A673 (cell line): ENCODE measurements at places on chromosomes 2 and 18. TPM values are rescaled to one million over a fixed set of nuclear protein-coding genes. Genes with fewer than 3 reads are reported as not detected.

DNA sequence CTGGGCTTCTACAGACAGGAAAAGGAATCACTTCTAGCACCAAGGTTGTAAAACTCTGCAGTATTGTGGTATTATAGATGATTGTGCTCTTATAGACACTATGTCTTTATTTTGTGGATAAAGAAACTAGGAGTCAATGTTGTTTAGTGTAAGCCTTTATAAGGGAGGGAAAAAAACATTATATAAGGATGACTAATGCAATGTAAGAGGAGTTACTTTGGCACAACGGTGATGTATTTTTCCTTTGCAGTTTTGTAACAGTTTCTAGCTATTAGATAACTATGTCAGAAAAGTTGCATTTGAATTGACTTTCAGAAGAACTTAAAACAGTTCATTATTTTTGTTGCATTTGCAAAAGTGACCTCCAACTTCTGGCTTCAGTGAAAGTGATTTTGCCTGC lies 545.4 kb downstream of the CCDC85A start:
- H3K4me1 ChIP-seq = no peaks in the 10 kb centered on the region
- DNase-seq = no peak
- H3K4me3 ChIP-seq = no peak overlapping the region
- no peak overlapping the region for H3K27ac ChIP-seq

FOXD4L1 gene
- total RNA-seq = not detected in 2 replicates

- peak overlapping the region; percentile 52 for H3K27ac ChIP-seq
- peaks cover 34% of the 10 kb centered on the region for H3K4me1 ChIP-seq
- H3K36me3 ChIP-seq = no peaks in the 10 kb centered on the region
- no peak for DNase-seq
- H3K27me3 ChIP-seq = no peaks in the 10 kb centered on the region
Measured at GRCh38 chr2:182360663-182361260, 66.1 kb downstream of the PDE1A start.

FZD7 gene
- 14.1 and 15.1 TPM in 2 replicates for total RNA-seq

DNA sequence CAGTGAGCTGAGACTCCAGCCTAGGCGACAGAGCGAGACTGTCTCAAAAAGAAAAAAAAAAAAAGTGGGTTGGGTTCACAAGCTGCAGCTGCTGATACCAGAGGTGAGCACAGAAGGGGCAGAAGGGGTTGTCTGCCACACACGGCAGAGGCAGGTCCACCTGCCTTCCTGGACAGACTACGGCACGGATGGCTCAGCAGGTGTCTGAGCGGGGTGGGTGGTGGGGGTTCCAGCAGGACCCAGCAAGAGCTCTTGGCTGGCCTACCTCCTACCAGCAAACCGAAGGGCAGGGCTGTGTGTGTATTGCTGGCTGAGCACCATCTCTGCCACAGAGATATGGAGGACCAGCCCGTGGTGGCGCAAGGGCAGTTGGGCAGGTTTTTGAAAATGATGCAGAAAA lies 130.4 kb upstream of the ASB18 start:
- peaks cover 4% of the 10 kb centered on the region for H3K27me3 ChIP-seq
- no peaks in the 10 kb centered on the region for H3K4me1 ChIP-seq
- no peak overlapping the region for H3K4me3 ChIP-seq
- H3K36me3 ChIP-seq = no peaks in the 10 kb centered on the region
- no peak for DNase-seq
- no peak overlapping the region for H3K27ac ChIP-seq

DSG3 gene
- 0.04 TPM in 1 of 2 replicates, not detected in the other for total RNA-seq

UGT1A9 gene
- not detected in 2 replicates for total RNA-seq

DNA sequence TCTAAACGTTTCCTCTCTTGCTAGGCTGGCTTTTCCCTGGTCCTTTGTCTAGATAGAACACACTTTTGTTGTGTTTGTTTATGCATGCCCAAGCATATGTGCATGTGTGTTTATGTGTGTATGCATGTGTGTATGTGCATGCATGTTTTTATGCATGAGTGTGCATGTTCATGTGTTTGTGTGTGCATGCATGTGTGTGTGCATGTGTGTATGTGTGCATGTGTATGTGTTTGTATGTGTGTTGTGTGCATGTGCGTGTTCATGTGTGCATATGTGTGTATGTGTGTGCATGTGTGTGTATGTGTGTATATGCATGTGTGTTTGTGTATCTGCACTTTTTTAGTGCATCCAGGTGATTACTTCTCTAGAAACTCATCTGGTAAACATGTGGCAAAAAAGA lies 558.0 kb downstream of the GALR1 start:
- no peak overlapping the region for H3K27ac ChIP-seq
- no peaks in the 10 kb centered on the region for H3K36me3 ChIP-seq
- H3K4me3 ChIP-seq = no peak overlapping the region
- H3K27me3 ChIP-seq = no peaks in the 10 kb centered on the region
- no peaks in the 10 kb centered on the region for H3K4me1 ChIP-seq
- no peak for DNase-seq

ATP6V1B1 gene
- total RNA-seq = 6.4 and 6.5 TPM in 2 replicates

DNA sequence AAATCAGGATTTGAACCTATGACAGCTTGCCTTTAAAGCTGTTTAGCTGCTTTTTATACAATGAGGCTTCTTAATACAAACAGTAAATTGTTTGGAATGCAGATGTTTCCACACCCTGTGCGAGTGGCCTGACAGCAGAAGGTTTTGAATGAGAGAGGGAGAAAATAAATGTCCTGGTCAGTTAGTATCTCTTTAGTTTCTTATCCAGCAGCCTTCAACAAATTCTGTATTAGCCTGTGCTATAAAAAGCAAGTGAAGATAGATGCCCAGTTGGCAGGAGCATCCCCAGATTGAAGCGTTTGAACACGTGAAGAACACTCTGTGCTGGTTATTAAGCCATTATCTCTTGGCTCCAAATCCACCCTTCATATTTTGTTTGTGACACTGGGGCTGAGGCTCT lies 70.6 kb downstream of the CERS6 start:
- H3K27ac ChIP-seq = no peak overlapping the region
- no peaks in the 10 kb centered on the region for H3K27me3 ChIP-seq
- peaks cover 18% of the 10 kb centered on the region for H3K4me1 ChIP-seq
- no peak overlapping the region for H3K4me3 ChIP-seq

CHRNG gene
- total RNA-seq = not detected in 2 replicates

- H3K4me3 ChIP-seq = no peak overlapping the region
- H3K27me3 ChIP-seq = no peaks in the 10 kb centered on the region
- H3K27ac ChIP-seq = no peak overlapping the region
Measured at GRCh38 chr2:147554521-147555107, 290.2 kb upstream of the ACVR2A start.

GRCh38 chr2:68366083-68366560 lies 1.0 kb downstream of the PLEK start:
- H3K36me3 ChIP-seq = no peaks in the 10 kb centered on the region
- no peak overlapping the region for H3K27ac ChIP-seq
- H3K4me3 ChIP-seq = no peak overlapping the region
- H3K4me1 ChIP-seq = no peaks in the 10 kb centered on the region

DNA sequence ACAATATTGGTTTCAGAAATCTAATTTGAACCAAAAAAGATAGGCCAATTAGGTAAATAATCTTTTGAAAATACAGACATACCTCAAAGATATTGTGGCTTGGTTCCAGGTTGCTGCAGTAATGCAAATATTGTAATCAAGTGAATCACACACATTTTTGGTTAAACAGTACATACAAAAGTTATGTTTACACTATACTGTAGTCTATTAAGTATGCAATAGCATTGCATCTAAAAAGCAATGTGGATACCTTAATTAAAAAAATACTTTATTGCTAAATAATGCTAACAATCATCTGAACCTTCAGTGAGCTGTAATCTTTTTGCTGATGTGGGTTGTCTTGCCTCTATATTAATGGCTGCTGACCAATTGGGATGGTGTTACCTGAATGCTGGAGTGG lies 67.3 kb downstream of the KYNU start:
- H3K27ac ChIP-seq = no peak overlapping the region
- H3K36me3 ChIP-seq = no peaks in the 10 kb centered on the region
- no peaks in the 10 kb centered on the region for H3K27me3 ChIP-seq

- no peaks in the 10 kb centered on the region for H3K27me3 ChIP-seq
- no peak overlapping the region for H3K4me3 ChIP-seq
- peaks cover 76% of the 10 kb centered on the region for H3K36me3 ChIP-seq
- H3K4me1 ChIP-seq = no peaks in the 10 kb centered on the region
Measured at GRCh38 chr18:13108330-13108729, 110.2 kb upstream of the LDLRAD4 start.

DNA sequence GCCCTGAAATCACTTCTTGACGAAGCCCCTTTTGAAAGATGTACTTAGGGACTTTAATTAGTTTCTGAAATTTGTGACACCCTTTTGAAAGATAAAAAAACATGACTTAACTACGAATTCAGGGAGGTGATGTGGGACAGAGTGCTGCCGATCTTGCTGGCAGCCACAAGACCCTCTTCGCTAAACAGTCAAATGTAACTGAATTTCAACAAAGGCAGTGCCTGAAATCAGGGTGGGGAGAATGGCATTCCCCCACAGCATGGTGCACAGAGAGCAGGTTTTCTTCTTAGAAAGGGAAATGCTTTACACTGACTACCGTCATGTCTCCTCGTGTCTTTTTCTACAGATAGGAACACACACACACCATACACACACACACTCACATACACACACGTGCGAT lies 640.2 kb upstream of the POU3F3 start:
- no peak overlapping the region for H3K4me3 ChIP-seq
- H3K27ac ChIP-seq = no peak overlapping the region
- H3K27me3 ChIP-seq = no peaks in the 10 kb centered on the region
- DNase-seq = no peak

GRCh38 chr2:55907686-55908085 lies 15.9 kb downstream of the EFEMP1 start:
- H3K4me1 ChIP-seq = peaks cover 3% of the 10 kb centered on the region
- H3K27me3 ChIP-seq = peaks cover 62% of the 10 kb centered on the region
- H3K36me3 ChIP-seq = no peaks in the 10 kb centered on the region
- no peak for DNase-seq

GRCh38 chr18:78873926-78874500 lies 105.6 kb upstream of the SALL3 start:
- no peak overlapping the region for H3K4me3 ChIP-seq
- peaks cover 69% of the 10 kb centered on the region for H3K27me3 ChIP-seq
- no peaks in the 10 kb centered on the region for H3K4me1 ChIP-seq
- H3K36me3 ChIP-seq = no peaks in the 10 kb centered on the region

DNA sequence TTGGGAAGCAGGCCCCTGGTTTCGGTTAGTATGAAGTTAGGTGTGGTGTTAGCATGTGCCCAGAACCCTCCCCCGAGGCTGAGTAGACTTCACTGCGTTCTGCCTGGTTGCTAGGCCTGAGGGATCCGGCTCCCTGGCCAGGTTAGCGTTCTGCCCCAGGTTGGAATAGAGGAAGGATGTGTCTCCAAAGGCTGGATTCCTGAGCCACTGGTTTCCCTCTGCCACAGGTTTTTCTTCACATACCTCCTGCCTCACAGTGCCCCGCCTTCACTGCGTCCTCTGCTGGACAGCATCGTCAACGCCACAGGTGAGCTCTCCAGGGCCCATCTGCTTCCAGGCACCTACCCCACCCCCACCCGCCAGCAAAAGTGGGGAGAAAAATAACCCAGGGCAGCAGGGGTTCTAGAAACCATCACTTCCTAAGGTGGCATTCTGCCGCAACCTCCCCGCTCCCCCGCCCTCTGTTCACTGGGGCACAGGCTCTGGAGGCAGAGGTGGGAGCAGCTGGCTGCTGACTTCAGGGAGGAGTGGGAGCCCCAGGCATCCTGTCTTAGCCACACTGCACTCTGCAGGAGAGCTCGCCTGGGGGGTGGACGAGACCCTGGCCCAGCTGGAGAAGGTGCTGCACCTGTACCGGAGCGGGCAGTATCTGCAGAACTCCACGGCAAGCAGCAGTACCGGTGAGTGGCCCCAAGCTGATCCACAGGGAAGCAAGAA lies 7.1 kb downstream of the PKDCC start:
- peaks cover 23% of the 10 kb centered on the region for H3K4me1 ChIP-seq
- no peaks in the 10 kb centered on the region for H3K27me3 ChIP-seq
- H3K4me3 ChIP-seq = no peak overlapping the region
- H3K36me3 ChIP-seq = peaks cover 71% of the 10 kb centered on the region
- DNase-seq = no peak

SH3BP4 gene
- total RNA-seq = 19.5 and 19.9 TPM in 2 replicates

DNA sequence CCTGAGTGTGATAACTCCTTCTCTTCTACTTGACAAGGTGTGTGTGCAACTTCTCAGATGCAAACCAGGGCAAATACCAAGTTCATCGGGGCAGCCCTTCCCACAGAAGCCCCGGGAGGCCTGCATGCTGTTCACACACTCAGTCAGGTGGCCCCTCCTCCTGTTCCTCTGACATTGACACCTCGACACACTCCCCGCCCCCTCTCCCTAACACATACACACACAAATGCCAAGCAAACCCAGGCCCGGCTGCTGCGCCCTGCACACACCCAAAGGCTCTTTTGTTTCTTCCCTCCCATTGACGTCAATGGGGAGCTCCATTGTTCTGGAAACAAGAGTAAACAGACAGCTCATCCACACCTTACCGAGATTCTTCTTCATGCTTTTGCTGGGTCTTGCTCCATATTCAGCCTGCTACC lies 1.7 kb upstream of the PER2 start:
- H3K36me3 ChIP-seq = no peaks in the 10 kb centered on the region
- no peaks in the 10 kb centered on the region for H3K27me3 ChIP-seq
- no peak overlapping the region for H3K27ac ChIP-seq
- H3K4me1 ChIP-seq = peaks cover 15% of the 10 kb centered on the region
- H3K4me3 ChIP-seq = no peak overlapping the region

DNA sequence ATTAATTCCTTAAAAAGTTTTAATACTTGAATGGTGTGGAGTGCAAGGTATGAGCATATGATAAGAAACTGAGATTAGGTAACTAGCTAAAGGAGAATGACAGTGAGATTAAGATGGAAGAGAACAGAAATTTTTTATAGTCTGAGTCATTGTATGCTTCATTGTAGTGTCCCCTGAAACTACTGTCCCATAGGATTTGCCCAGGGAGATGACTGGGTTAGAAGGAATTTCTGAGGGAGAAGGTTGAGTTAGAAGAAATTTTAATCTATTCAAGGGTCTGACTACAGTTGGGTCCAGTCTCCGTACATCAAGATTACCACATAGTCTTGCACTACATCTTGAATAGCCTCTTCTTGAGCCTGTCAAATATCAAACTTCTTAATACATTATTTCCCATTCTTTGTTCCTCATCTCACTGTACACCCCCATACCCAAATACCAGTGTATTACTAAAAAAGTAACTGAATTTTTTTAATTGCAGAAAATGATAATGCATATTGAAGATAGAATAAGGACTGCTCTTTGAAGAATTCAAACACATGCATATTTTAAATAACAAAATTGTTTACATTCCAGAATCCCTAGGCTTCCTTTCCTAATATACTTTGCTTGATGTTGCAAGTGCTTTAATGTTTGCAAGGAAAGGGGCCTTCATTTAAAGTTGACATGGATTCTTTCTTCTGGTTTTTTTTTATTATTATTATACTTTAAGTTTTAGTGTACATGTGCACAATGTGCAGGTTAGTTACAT lies 314.3 kb upstream of the COL3A1 start:
- H3K27me3 ChIP-seq = no peaks in the 10 kb centered on the region
- peak; percentile 64 for DNase-seq

- peaks cover 2% of the 10 kb centered on the region for H3K4me1 ChIP-seq
- no peak overlapping the region for H3K4me3 ChIP-seq
- no peaks in the 10 kb centered on the region for H3K27me3 ChIP-seq
- DNase-seq = no peak
Measured at GRCh38 chr18:58316396-58317342, 272.6 kb downstream of the NEDD4L start.

CNGA3 gene
- not detected in 2 replicates for total RNA-seq

ACMSD gene
- not detected in 2 replicates for total RNA-seq

- H3K36me3 ChIP-seq = no peaks in the 10 kb centered on the region
- DNase-seq = no peak
- no peaks in the 10 kb centered on the region for H3K27me3 ChIP-seq
- no peak overlapping the region for H3K27ac ChIP-seq
- no peak overlapping the region for H3K4me3 ChIP-seq
Measured at GRCh38 chr2:123746006-123746405, 279.1 kb upstream of the CNTNAP5 start.

SERPINB2 gene
- total RNA-seq = 1.7 and 2.5 TPM in 2 replicates

IL1B gene
- total RNA-seq = 1.3 and 2.1 TPM in 2 replicates
